ENCODE measurements at places on chromosomes 12 and 14.
A peak's percentile ranks its signal among the peaks of the same experiment; 100 is the strongest.

- no peak for DNase-seq
These were observed 67.0 kb downstream of the FBXW8 start for GRCh38 chr12:116977465-116978380.

- no peak for DNase-seq
These were observed 648.5 kb downstream of the RPS29 start for GRCh38 chr14:48937541-48938195.

GRCh38 chr12:94649349-94650142 is 811 bp downstream of the TMCC3 start:
- DNase-seq = no peak

DNA sequence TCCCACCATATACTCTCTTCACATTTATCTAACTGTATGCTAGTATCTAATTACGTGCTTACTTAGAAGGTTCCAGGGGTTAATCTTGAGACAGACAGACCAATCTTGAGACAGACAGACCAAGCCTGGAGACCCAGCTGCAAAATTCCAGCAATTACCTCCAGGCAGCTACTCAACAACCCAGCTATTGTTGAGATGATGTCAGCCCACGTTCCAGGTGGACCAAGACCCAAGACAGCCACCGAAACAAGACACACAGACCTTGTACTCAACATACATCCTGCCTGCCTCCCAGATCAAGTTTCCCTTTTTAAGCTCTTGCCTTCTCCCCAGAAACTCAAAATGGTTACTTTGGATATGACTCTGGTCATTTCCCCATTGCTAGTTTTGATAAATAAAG is 64.9 kb upstream of the VASH1 start:
- DNase-seq = no peak

DNA sequence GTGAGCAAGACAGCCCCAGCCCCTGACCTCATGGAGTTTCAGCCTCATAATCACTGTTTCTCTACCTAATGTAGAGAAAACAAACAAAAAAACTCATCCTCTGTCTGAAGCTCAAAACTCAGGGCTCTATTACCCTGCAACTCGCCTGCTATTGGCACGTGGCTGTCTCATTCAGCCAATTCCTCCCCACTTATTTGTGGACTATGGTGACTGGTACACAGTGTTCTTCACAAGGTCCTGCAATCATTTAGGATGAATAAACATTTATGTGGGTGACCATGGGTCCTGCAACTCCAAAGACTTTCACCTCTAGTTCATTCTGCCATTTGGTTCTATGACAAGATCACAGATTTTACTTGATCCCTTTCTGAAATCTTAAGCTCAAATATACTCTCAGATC is 4.7 kb downstream of the PPP2R3C start:
- DNase-seq = no peak

GRCh38 chr12:60101715-60102114 is 505.9 kb downstream of the SLC16A7 start:
- DNase-seq = no peak

- DNase-seq = no peak
These were observed 37.8 kb upstream of the DDHD1 start for GRCh38 chr14:53190938-53191337.

DNA sequence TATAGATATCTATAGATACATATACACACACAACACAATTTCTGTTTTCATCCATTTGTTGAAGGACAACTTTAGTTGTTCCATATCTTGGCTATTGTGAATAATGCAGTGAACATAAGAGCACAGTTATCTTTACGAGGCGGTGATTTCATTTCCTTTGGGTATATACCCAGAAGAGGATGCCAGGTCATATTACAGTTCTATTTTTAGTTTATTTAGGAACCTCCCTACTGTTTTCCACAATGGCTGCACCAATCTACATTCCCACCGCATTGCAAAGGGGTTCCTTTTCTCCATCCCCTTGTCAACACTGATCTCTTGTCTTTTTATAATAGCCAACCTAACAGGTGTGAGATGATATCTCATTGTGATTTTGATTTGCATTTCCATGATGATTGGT is 143.4 kb upstream of the ARHGAP5 start:
- DNase-seq = no peak

- DNase-seq = no peak
These were observed 36.9 kb upstream of the SINHCAF start for GRCh38 chr12:31362759-31363415.

DNA sequence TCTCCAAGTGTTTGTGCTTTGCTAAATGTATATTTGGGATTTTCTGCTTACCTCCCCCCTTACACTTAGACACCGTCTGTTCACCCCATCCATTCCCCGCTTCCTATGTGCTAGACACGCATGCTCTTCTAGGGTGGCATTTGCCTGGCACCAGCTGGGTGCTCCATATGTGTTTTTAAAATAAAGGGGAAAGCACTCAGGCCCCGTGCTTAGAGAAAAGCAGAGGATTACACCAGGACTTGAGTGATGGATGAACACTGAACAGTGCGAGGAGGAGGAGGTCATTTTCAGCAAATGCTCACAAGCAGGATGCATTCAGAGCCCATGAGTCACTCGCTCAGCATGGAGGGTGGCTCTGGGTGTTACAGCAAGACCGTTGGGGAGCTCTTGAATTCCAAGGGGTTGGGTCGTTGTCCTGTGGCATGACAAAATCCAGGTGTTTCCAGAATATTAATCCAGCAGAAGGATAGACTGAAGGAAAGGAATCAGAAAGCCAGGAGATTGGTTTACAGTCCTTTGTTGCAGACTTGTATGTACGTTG is 2.9 kb upstream of the BDKRB1 start:
- DNase-seq = no peak

DNA sequence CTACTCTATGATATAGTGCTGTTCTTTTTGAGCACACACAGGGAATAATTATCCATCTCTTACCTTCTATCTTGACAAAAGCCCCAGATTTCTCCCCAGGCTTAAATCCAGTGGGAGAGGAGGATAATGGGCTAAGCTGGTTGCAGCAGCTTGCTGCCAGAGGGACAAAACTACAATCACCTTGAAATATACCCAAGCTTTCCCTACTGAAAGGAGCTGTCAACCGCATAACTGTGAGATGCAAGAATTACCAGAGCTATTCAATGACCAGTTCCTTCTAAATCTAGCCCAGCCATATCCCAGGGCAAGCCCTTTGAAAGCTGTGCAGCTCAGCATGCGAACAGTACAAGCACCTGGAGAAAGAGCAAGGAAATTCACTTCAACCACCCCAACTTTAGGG is 943 bp upstream of the MGAT4C start:
- no peak for DNase-seq

GRCh38 chr12:21296751-21297406 is 37.8 kb downstream of the SLCO1A2 start:
- DNase-seq = no peak

GRCh38 chr12:23770202-23770938 is 179.1 kb downstream of the SOX5 start:
- no peak for DNase-seq

DNA sequence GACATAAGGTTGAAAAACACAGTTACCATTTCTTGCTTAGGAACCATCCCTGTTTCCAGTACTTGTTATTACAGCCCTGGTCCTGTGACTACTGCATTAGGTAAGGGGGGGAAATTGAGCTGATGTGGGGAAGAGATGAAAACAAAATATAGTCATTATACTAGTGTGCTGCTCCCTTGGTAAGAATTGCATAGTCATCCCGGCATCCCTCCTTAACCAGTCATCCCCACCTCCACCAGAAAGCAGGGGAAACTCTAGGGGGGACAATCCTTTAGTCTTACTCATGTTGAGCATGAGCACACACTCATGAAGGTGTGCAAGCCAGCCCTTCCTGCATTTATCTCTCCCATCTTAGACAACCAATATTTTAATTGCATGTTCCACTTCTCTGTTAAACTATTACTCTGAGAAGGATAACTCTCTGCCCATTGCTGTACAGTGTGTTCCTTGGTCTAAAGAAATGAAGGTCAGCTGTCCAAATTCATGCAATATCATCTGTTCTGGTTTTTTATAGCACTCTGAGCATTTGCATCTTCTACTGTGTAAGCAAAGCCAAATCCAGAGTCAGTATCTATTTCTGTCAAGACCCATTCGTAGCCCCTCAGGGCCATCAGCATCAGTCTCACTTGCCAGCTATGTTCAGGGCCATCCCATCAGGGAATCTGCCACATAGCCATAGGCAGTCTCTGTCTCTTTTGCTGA is 46.8 kb downstream of the TMEM30B start:
- DNase-seq = no peak

- no peak for DNase-seq
These were observed 47.4 kb upstream of the PARP11 start for GRCh38 chr12:3920351-3921150.

- DNase-seq = no peak
These were observed 21.3 kb downstream of the SETD1B start for GRCh38 chr12:121825041-121825523.

- no peak for DNase-seq
These were observed 66.5 kb downstream of the TBC1D30 start for GRCh38 chr12:64890873-64891468.

DNA sequence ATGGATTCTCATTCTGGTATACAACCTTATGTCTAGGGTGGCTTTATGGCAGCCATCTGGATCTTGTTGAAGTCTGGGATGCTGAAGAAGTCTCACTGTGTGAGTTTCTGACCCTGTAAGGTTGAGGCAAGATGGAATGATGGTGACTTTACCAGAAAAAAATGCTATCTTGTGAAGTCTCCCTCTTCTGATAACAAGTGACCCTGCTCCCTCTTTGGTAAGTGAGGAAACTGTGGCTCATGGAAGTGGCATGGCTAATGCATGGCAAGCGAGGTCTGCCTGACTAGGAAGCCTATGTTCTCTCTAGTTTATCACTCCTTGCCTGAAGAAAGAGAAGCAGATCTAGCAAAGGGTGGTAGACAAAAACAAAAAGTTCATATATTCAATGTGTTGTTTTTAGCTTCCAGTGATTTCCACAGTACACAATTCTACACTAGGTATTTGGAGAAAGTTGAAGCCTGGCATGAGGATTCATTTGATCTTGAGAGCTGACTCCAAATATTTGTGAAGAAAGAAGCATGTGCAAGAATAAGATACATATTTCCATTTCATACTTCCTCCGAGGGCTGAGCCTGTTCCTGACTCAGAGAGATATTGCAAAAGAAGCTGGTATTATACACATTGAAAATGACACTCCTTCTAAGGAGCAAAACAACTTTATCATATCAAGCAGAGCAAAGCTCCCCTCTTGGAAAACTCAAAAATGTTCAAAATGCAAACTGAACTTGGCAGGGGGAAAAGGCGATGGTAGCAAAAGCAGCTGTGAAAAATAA is 63.6 kb downstream of the HELB start:
- no peak for DNase-seq

- no peak for DNase-seq
These were observed 23.2 kb downstream of the AMDHD1 start for GRCh38 chr12:95966287-95966870.

- no peak for DNase-seq
These were observed 343.9 kb upstream of the KITLG start for GRCh38 chr12:88924162-88924561.

- DNase-seq = no peak
These were observed 264.2 kb downstream of the ADAMTS20 start for GRCh38 chr12:43287706-43288383.

GRCh38 chr14:65560340-65561027 is 148.0 kb downstream of the FUT8 start:
- no peak for DNase-seq

GRCh38 chr12:2389079-2389790 is 336.4 kb downstream of the CACNA1C start:
- peak; percentile 54 for DNase-seq

- DNase-seq = no peak
These were observed 630 bp downstream of the FOS start for GRCh38 chr14:75279153-75279762.

DNA sequence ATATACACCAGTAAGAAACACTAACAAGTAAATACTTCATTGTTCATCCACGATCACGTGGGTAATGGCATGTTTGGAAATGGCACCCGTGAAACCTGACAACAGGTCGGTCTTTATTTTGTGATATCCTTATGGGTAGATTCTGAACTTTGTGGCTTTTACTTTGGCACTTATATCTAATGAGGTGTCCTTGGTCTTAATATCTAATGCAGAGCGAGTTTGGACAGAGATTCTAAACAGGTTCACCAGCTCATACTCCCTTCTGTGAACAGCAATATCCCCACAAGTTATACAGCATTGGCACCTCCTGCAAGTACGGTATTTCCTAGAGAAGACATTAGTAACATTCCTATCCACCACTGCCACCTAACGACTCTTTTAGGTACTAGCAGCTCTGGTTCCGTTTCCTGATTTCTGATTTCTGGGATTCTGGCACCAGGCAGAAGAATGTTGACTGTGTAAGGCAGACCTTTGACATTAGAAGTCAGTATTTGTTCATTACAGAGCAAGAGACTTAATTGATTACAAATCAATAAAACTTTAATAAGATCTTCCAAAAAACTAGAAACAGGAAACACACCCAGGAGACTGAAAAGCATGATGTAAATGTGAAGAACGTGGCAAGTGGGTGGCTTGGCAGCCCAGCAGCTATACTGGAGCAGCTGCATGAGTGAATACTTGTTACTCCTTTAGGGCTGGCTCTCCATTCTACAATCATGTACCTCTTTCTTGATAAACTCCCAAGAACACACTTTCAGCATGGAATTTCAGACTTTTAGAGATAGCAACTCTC is 2.5 kb downstream of the ANG start:
- DNase-seq = no peak

DNA sequence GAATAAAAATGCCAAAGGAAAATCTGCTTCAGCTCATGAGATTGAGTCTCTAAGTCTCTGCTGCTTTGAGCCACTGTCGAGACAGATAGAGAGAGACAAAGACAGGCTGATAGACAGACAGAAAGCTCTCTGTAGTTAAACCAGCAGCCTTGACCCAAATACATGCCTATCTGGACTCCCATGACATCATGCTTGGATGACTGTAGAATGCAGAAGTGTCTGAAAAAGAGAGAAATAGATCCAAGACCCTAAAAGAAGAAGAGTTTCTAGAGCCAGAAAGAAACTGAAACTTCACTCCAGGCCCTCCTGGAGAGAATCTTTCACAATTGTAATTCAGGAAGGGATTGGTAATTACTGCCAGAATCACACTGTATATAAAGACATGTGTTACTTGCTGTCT is 122.6 kb upstream of the PLXNC1 start:
- no peak for DNase-seq

- DNase-seq = no peak
These were observed 25.0 kb downstream of the CFAP54 start for GRCh38 chr12:96514328-96514727.

GRCh38 chr12:107326237-107326636 is 232.9 kb upstream of the CRY1 start:
- no peak for DNase-seq

DNA sequence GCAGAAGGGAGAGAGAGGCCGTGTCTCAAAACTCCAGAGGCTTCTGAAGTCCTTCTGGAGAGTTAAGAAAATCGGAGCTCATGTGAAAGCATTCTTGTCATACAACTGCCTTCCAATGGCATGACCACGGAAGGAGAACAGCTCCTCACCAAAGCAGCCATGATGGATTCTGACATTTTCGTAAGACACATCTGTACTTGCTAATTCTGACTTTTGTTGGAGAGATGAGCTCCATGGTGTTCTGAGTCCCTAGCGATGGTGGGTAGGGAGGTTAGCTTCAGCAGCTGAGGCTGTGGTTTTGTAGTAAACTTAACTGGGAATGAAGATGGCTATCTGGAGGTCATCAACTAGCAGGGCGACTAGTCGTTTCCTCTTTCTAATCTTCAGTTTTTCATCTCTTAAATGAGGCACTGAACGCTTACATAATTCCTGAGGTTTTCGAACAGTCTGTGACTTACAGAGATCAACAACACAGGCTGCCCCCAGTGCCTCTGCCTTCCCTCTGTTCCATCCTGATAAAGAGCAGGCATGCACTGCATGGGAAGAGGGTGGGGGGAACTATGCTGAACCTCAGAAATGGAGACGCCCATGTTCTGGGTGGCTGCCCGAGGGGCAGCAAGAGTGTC is 28.6 kb upstream of the DICER1 start:
- no peak for DNase-seq

- peak; percentile 84 for DNase-seq
These were observed 15.5 kb downstream of the EMP1 start for GRCh38 chr12:13211859-13212664.
